ENCODE measurements at places on chromosomes 11 and 22. TPM values are rescaled to one million over a fixed set of nuclear protein-coding genes. Genes with fewer than 3 reads are reported as not detected.

Gene FOLR3
- not detected for total RNA-seq

Gene F2
- total RNA-seq = 0.72 TPM

Gene NEFH
- 0.13 TPM for total RNA-seq

Gene ISX
- 0.21 TPM for total RNA-seq

Gene TBC1D10A
- 22.2 TPM for total RNA-seq

Gene SSTR3
- 4.5 TPM for total RNA-seq

Gene DDI1
- total RNA-seq = not detected

GRCh38 chr11:117861151-117862018 lies 15.1 kb downstream of the FXYD6 start:
- H3K27ac ChIP-seq = no peak overlapping the region
- H3K4me3 ChIP-seq = no peak overlapping the region
- H3K27me3 ChIP-seq = no peaks in the 10 kb centered on the region
- no peaks in the 10 kb centered on the region for H3K4me1 ChIP-seq
- no peaks in the 10 kb centered on the region for H3K36me3 ChIP-seq

GRCh38 chr22:49417833-49418232 lies 409.8 kb downstream of the BRD1 start:
- H3K27me3 ChIP-seq = no peaks in the 10 kb centered on the region
- H3K36me3 ChIP-seq = no peaks in the 10 kb centered on the region
- H3K4me3 ChIP-seq = no peak overlapping the region

DNA sequence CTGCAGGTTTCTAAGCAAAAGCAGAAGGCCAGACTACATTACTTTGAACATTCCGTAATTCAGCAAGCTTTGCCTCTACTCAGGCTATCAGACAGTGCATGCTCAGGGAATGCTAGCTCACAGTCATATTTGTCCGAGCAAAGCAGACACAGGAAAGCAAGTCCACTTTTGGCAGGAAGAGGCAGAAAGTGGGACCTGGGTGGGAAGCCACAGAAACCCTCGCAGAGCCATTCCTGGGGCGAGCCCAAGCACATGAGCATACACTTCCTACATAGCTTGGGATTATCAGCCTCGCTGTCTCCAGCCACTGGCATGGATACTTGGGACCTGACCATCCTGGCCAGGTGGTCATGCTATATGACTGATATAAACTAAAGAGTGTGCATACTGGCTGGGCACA lies 113.3 kb downstream of the TRIM29 start:
- H3K27me3 ChIP-seq = 0 out of 2 replicates have a peak, but pooled peaks cover under 1% of the 10 kb centered on the region
- H3K36me3 ChIP-seq = no peaks in the 10 kb centered on the region
- no peak overlapping the region for H3K27ac ChIP-seq
- no peaks in the 10 kb centered on the region for H3K4me1 ChIP-seq

DNA sequence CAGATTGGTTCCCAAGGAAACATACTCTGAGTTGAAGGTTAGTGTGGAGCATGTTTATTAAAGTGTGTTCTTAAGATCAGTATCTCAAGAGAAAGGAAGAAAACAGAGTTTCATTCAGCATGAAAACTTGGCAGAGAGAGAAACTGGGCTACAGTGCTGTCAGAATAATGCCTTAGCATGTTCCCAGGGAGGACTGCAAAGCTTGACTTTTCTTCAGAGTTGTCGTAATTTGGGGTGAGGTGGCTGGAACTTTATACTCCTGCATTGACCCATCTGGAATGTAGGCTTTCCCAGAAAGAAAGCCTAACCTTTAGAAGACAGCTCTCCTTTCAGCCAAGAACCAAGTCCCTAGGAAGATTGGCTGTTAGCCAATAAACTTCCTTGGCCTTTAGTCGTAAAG lies 190.8 kb upstream of the CNTN5 start:
- H3K27me3 ChIP-seq = no peaks in the 10 kb centered on the region
- H3K4me1 ChIP-seq = no peaks in the 10 kb centered on the region
- H3K27ac ChIP-seq = no peak overlapping the region
- H3K4me3 ChIP-seq = no peak overlapping the region
- no peak for DNase-seq

DNA sequence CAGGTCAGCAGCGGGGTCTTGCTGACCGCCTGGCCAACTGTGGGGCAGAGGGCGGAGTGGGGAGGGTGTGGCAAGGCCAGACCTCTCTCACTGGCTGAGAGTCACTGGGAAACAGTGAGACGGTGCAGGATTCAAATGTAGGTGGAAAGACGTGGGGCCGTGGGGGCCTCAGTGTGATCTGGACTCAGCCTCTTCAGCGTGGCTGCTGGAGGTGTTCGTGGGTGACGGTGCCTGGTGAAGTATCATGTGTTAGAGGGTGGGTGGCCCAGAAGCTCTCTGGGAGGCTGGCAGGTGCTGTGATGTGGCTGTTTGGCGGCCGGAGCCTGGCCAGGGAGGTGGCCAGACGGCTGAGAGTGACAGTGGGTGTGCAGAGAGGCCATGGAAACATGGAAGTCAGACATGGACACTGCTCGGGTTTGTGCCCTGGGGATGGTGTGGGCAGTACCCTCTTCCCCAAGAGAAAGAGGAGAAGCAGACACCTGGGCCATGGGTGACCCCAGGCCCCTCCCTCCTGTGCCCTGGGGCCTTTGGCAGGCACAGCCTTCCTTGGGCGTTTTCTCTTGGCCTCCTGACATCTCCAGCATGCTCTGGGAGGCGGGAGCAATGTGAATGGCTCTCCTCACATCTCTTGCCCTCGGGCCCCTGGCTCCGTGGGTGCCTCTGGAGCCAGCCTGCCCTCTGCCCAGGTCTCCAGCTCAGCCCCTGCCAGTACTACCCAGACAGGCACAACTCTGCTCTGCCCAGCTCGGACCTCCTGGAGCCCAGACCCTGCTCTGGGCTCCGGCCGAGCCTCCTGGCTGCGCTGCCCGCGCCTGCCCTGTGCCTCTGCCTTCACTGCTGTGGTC lies 10.1 kb upstream of the ACR start:
- no peak overlapping the region for H3K4me3 ChIP-seq
- no peak for DNase-seq
- H3K27ac ChIP-seq = no peak overlapping the region
- no peaks in the 10 kb centered on the region for H3K36me3 ChIP-seq
- H3K27me3 ChIP-seq = no peaks in the 10 kb centered on the region

- no peak for DNase-seq
- no peak overlapping the region for H3K27ac ChIP-seq
- peaks cover 12% of the 10 kb centered on the region for H3K4me1 ChIP-seq
- no peak overlapping the region for H3K4me3 ChIP-seq
These were observed 60.4 kb downstream of the TRAF6 start for GRCh38 chr11:36449561-36450096.

- no peak overlapping the region for H3K27ac ChIP-seq
- no peak for DNase-seq
- no peaks in the 10 kb centered on the region for H3K36me3 ChIP-seq
- no peaks in the 10 kb centered on the region for H3K4me1 ChIP-seq
- no peaks in the 10 kb centered on the region for H3K27me3 ChIP-seq
These were observed 14.9 kb upstream of the GALNT18 start for GRCh38 chr11:11636671-11637070.

DNA sequence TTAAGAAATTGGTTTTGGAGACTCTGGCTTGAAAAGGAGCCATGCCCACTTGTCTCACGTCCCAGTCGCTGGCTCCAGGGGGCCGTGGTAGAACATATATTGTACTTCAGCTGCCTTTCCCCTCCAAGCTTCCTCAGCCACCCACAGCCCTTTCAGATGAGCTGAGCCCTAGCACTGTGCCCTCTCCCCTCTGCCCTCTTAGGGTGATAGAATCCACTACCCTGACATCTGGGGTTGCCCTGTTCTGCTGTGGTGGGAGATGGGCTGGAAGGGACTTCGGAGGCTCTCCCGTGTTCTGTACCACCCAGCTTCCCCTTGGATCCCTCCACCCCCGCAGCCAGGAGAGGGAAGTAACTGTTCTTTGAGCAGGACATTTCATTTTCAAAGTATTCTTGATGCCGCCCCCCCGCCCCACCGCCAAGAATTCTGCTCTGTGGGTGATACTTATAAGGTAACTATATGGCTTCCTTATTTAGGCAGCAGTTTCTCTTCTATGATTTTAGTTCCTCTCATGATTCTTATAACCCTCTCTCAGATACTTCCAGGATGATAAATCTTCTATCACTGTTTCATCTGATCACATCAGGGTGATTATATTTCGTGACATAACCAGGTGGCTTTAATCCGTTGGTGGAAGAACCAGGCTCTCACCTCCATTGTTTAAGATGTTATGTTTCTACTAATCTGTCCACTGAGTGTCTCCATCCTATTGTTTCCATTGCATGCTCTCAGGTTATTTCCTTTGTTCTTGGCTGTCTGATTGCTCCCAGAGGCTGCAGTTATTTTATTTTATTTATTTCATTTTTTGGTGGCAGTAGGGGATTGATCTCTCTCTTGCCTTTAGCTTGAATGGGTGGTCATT lies 24.1 kb downstream of the ZBTB16 start:
- H3K36me3 ChIP-seq = no peaks in the 10 kb centered on the region
- H3K27me3 ChIP-seq = 0 out of 2 replicates have a peak, but pooled peaks cover 3% of the 10 kb centered on the region
- H3K4me3 ChIP-seq = no peak overlapping the region
- no peak for DNase-seq
- H3K4me1 ChIP-seq = no peaks in the 10 kb centered on the region
- H3K27ac ChIP-seq = no peak overlapping the region

DNA sequence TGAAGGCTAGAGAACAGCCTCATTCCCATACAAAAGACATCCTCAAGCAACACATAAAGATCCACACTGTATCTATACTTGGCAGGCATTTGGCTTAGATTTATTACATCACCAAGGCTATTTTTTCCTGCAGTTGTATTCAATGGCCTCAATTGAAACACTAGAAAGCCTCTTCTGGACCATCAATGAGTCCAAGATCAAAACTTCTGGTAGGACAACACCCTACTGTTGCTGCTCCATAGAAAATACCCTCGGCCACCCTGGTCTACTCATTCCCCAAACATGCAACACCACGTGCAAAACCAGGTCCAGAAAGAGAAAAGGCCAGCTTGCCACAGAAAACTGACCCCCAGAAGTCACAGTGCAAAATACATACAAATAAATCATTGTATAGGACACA lies 56.9 kb upstream of the CADM1 start:
- no peak overlapping the region for H3K4me3 ChIP-seq
- H3K27ac ChIP-seq = no peak overlapping the region
- DNase-seq = no peak
- H3K36me3 ChIP-seq = no peaks in the 10 kb centered on the region
- 0 out of 2 replicates have a peak, but pooled peaks cover 2% of the 10 kb centered on the region for H3K27me3 ChIP-seq

DNA sequence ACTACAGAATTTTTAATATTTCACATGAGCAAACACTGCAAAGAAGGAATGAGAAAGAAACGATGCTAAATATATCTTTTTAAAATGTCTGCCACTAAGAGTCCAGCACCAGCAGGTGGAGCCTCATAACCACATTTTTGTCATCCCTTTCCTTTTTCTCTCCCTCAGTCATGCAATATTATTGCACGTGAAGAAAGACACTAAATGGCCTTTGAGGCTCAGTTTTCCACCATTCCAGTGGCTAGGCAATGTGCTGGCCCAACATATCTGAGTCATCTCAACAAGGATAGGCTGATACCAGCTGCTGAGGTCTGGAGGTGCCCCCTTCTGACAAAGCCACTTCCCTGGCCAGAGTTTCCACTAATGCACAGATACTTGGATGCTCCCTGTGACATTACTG lies 1.8 kb downstream of the ALKBH8 start:
- H3K27ac ChIP-seq = peak overlapping the region; percentile 27
- no peaks in the 10 kb centered on the region for H3K27me3 ChIP-seq
- DNase-seq = no peak
- 0 out of 2 replicates have a peak, but pooled peaks cover 2% of the 10 kb centered on the region for H3K36me3 ChIP-seq

GRCh38 chr11:60978546-60979380 lies 7.3 kb downstream of the CD6 start:
- H3K27ac ChIP-seq = no peak overlapping the region
- no peaks in the 10 kb centered on the region for H3K27me3 ChIP-seq
- DNase-seq = peak; percentile 21
- no peaks in the 10 kb centered on the region for H3K4me1 ChIP-seq
- no peak overlapping the region for H3K4me3 ChIP-seq
- H3K36me3 ChIP-seq = no peaks in the 10 kb centered on the region

DNA sequence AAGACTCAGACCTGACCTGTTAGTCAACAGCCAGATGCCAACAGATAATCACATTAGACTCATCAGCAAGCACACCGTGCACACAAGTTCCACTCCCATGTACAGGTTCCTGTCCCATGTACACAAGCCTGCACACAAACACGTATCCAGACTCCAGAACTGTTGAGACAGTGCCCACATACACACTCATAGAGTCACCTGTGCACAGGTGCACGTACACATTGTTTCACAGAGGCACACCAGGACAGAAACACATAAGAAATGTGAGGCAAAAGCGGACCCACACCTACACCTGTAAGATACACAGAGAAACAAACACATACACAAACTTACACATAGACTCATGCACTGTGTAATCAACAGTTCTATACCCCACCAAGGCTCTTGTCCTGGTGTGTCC lies 2.7 kb upstream of the ZNF74 start:
- no peaks in the 10 kb centered on the region for H3K36me3 ChIP-seq

- no peak overlapping the region for H3K27ac ChIP-seq
- peaks cover 5% of the 10 kb centered on the region for H3K27me3 ChIP-seq
These were observed 8.2 kb downstream of the FGF19 start for GRCh38 chr11:69695581-69695980.

DNA sequence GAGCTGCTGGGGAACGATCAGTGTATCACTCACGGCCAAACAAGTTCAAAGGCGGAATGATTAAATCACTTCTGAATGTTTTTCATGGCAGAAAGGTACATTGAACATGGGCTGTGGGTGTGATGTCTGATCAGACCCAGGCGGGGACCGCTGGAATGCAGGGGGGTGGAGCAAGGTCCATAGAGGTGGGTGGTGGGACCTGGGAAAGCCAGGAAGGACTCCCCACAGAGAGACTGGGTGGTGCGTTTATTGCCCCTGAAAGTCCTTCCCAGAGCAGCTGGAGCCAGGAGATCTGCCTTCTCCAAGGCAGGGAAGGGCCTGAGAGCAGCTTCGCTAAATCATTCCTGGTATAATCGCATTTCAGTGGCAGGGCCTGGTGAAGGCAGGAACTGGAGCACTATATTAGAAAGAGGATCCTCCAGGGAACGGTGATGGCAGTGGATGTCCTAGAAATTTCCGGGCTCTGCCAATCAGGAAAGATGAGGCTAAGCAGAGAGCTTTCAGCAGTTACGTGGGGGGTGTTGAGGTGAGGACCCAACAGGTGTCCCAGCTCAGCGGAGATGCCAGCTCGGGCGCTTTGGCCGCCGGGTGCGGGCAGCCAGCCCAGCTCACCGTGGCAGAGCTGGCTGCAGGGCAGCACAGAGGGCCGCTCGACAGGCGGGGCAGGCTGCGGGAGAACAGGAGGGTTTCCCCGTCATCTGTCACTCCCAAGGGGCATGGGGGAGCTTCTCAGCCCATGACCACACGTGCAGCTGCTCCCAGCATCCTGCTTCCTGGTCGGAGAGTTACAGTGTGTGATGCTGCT lies 271.7 kb downstream of the CTTN start:
- no peaks in the 10 kb centered on the region for H3K27me3 ChIP-seq
- H3K4me1 ChIP-seq = no peaks in the 10 kb centered on the region
- H3K4me3 ChIP-seq = no peak overlapping the region
- H3K27ac ChIP-seq = no peak overlapping the region
- no peaks in the 10 kb centered on the region for H3K36me3 ChIP-seq
- no peak for DNase-seq
